ENCODE measurements at places on chromosomes 1 and 21.

DNA sequence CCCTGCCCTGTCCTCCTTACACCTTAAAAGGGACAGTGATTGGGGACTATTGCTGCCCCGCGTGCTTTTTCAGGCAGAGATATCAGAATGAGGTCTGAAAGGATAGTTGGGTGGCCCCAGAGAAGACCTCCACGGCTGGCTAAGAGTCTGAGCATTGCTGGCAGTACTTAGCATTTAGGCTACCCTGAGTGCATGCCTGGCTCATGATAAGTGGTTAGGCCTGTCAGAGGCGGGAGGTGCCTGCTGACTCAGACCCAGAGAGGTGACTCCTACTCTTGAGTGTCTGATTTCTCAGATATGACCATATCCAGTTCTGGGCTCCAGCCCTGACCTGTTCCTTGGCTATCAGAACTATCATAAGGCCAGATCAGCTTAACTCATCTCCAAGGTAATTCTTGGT is 213.7 kb downstream of the PBX1 start:
- DNase-seq = no peak

DNA sequence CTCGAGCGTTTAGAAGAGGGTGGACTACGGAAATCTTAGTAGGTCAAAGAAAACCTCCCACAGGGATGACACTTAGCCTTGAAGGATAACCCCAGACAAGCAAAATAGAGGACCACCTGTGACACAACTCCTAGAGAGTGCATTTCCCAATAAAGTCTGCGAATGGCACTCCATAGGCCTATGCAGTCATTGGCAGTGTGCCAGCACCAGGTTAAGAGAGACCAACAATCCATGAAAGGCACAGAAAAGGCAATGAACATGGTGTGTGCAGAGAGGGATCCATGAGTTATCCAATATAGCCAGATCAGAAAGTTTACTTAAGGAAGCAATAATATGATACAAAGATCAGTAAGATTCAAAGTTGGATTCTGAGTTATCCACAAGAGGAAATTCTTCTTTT is 45.2 kb upstream of the FMO2 start:
- no peak for DNase-seq

- no peak for DNase-seq
Observed at GRCh38 chr1:22075718-22076117, 23.2 kb downstream of the CDC42 start.

GRCh38 chr1:27773826-27774445 is 917 bp downstream of the STX12 start:
- no peak for DNase-seq

DNA sequence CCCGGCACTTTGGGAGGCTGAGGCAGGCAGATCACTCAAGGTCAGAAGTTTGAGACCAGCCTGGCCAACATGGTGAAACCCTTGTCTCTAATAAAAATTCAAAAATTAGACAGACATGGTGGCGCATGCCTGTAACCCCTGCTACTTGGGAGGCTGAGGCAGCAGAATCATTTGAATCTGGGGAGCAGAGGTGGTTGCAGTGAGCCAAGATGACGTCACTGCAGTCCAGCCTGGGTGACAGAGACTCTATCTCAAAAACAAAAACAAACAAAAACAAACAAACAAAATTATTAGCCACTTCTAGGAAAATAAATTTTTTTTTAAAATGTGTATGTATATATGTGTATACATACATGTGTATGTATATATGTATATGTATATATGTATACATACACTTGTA is 320.3 kb upstream of the ADGRL4 start:
- DNase-seq = no peak

GRCh38 chr1:9717193-9718005 is 65.9 kb downstream of the PIK3CD start:
- no peak for DNase-seq

DNA sequence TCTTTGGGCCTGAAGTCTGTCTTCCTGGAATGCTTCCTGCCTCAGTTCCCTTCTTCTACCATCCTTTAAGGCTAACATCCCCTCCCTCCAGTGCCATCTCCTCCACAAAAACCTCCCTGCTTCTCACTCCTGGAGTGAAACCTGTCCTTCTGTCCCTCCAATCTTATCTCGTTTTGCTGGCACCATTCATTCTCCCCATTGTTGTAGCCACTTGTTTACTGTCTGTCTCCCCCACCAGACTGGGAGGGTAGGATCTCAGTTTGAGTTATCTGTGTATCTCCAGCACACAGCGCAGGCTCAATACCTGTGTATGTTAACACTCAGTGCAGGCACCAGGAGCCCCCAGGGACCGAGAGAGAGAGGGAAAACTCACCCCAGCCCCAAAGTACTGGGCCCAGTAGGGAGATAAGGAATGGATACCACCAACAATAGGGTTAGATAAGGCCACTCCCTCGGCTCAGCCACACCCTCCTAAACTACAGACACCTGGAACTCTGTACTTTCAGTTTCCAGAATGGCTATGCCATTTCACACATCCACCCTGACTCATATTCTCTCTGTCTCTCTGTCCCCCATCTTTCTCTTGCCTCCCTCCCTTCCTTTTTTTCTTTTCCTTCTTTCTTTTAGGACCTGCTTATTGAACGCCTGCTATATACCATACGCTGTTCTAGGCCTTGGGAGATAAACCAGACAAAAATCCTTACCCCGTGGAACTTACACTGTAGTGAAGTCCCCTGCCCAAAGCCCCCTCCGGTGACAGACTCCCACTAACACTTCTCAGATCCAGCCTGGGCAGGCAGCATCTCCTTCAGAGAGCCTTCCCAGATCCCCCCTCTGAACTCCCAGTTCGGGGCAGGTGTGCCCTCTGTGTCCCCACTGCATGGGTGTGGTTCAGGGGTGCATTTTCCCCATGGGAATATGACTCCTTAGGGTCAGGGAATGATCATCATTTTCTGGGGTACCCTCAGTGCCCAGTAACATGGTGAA is 3.3 kb upstream of the SSBP3 start:
- DNase-seq = no peak

- no peak for DNase-seq
Observed at GRCh38 chr1:109331113-109331512, 24.3 kb upstream of the MYBPHL start.

GRCh38 chr1:165851034-165851658 is 23.7 kb downstream of the UCK2 start:
- DNase-seq = no peak

- DNase-seq = no peak
Observed at GRCh38 chr1:226717256-226717909, 21.7 kb downstream of the ITPKB start.

GRCh38 chr1:215971793-215972441 is 404.8 kb downstream of the KCTD3 start:
- no peak for DNase-seq

DNA sequence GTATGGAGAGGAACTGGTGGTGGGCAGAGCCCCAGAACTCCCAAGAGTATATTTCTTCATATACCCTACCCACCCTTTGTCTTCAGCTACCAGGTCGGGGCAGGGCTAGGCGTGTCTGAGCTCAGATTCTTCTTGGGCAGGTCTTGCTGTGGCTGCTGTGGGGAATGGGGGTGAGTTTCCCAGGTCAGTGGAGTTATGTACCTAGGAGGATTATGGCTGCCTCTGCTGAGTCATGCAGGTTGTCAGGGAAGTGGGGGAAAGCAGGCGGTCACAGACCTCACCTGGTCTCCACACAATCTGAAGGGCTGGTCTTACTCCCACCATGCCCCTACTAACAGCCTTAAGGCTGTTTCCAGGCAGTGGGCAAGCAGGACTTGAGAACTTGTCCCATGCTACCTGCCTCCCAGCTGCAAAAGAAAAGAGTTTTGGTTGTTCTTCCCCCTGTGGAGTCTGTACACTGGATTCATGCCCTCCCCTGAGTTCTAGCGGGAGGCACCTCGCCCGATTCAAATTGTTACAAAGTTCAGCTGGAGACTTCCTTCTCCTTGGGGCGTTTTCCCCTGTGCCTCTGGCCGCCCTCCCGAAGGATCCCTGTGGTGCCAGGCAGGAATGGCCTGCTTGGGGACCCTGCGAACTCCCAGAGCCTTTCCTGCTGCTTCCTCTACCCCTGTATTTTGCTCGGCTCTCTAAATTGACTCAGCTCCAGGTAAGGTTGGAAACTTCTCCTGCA is 58.6 kb downstream of the NPHS2 start:
- DNase-seq = no peak

DNA sequence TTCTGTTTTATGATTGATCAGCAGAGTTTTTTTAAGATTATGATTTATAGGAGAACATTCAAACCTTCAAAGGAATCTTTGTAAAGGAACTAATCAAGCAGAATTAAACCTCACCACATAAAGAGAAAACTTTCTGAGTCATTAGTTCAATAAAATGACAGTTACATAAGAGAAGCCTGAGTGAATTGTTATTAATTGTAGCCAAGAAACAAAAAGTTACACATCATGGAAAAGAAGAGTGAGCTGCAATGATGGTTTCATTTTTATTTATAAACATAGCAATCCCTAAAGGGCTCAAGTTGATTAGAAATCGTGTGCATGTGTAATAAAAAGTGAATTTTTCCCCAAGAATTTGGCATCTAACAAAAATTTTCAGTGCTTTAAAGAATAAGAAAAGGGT is 731.4 kb downstream of the LTN1 start:
- DNase-seq = no peak

DNA sequence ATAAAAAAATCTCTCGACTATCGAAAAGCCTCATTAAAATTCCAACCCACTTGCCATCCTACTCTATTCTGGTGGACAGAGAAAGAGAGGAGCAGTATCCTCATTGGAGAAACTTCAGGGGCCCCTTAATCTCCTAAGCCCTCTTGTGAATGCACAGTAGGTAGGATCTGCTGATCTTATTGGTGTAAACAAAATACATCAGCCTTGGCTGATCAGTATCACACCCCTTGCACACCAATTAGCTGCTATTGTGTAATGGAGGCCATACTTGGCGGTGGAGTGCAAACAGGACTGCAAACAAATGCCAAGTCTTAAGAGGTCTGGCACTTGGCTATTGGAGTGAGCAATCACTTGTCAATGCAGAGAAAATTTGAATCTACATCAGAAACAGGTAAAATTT is 15.7 kb downstream of the VCAM1 start:
- DNase-seq = no peak

- DNase-seq = no peak
Observed at GRCh38 chr1:160519642-160520435, 3.2 kb downstream of the SLAMF6 start.

- DNase-seq = no peak
Observed at GRCh38 chr1:204463125-204464060, 31.2 kb downstream of the PIK3C2B start.

GRCh38 chr1:186768906-186769305 is 59.8 kb upstream of the PLA2G4A start:
- no peak for DNase-seq

GRCh38 chr1:198330982-198331615 is 174.3 kb downstream of the NEK7 start:
- DNase-seq = no peak

GRCh38 chr1:17200756-17201155 is 4.2 kb upstream of the PADI1 start:
- no peak for DNase-seq

DNA sequence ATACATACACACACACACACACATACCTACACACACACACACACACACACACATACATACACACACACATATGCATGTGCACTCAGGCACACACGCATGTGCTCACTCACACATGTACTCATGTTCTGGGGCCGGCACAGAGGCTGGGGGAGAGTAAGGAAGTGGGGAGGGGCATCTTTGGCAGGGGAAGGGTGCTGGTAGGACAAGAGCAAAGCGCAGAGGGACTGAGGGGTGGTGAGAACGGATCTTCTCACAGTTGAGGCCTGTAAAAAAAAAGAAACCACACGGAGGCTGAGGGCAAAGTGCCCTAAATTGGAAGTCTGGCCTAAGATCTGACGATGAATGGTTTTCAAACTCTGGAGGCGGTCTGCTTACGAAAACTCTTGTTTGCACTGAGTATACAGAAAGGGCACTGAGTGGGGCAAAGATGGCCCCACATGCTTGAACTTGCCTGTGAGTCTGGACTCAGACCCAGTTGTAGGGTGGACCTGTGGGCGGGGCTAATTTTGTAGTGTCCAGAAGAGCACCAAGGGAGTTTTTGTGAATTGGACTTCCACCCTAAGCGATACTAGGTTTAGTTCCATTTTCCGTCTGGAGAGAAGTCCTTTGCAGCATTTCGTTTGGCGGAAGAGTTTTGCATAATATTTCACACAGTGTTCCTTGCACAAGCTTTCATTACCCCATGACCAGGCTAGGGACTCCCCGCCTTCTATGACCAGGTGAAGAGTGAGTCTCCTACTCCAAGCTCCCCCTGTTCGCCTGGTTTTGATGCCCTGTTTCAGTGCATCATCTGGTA is 79.3 kb upstream of the LYST start:
- DNase-seq = no peak

GRCh38 chr1:226360106-226360746 is 47.7 kb downstream of the PARP1 start:
- no peak for DNase-seq

- no peak for DNase-seq
Observed at GRCh38 chr1:247638781-247639180, 33.4 kb downstream of the OR2G3 start.

- no peak for DNase-seq
Observed at GRCh38 chr1:209815931-209816341, 10.0 kb upstream of the IRF6 start.

GRCh38 chr1:27554759-27555699 is 48.9 kb downstream of the AHDC1 start:
- no peak for DNase-seq

- no peak for DNase-seq
Observed at GRCh38 chr1:25049190-25049589, 119.1 kb upstream of the RUNX3 start.

- DNase-seq = no peak
Observed at GRCh38 chr1:205296154-205296553, 25.4 kb downstream of the NUAK2 start.

DNA sequence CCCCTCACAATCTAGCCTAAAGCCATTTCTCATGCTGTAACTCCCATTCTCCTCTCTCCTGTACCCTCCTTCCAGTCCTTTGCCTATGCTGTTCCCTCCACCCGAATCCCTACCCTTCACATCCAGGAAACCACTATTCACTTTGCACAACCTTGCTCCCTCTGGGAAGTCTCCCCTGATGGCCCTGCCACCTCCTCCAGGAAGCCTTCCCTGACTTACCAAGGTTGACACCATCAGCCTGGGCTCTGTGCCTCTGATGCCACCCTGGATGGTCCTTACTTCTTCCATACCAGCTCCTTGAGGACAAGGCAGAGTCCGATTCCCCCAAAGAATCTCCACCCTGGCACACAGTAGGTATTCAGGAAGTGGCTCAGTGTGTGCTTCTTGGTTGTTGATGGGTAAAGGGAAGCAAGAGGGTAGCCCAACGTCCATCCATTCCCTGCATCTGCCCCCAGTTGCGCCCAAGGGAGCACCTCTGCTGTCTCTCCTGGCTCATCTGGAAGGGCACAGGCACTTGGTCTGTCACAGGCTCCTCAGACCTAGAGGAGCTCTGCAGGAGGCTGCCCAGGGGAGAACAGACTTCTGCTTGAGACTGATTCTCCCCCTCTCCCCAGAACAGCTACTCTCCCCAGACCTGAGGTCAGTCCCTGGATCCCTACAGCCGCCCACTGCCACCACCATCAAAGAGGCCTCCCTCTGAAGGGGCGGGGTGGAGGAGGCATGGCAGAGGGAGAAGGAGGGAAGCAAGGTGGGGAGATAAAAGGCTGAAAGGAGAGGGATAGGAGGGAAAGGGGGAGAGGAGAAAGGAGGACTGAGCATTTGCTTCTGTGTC is 36.1 kb upstream of the ZC3H12A start:
- no peak for DNase-seq

- DNase-seq = no peak
Observed at GRCh38 chr1:26005434-26006105, 7.7 kb upstream of the PAFAH2 start.

GRCh38 chr1:218683242-218683641 is 338.1 kb downstream of the TGFB2 start:
- no peak for DNase-seq
